ENCODE measurements at places on chromosomes 6 and 20.

GRCh38 chr6:113894712-113895674 is 37.8 kb downstream of the MARCKS start:
- DNase-seq: no peak

- no peak for DNase-seq
Measured at GRCh38 chr20:1920252-1920651, 25.0 kb downstream of the SIRPA start.

DNA sequence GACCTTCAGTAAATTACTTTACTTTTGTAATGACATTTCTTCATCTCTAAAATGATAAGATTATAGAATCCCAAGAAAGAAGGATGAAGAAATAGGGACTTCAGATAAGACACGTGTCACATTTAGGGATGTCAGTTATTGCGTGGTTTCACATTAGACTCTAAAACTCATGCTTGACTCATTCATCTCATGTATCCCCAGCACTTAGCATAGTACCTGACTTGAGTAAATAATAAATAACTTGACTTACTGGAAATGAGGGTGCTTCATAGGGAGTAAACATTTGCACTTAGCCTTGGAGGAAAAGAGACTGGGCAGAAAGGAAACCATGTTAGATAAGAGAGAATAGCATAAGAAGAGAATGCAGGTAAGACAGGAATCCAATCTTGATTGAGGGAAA is 37.2 kb downstream of the VTA1 start:
- no peak for DNase-seq

- no peak for DNase-seq
Measured at GRCh38 chr6:12578751-12579150, 137.8 kb upstream of the PHACTR1 start.

DNA sequence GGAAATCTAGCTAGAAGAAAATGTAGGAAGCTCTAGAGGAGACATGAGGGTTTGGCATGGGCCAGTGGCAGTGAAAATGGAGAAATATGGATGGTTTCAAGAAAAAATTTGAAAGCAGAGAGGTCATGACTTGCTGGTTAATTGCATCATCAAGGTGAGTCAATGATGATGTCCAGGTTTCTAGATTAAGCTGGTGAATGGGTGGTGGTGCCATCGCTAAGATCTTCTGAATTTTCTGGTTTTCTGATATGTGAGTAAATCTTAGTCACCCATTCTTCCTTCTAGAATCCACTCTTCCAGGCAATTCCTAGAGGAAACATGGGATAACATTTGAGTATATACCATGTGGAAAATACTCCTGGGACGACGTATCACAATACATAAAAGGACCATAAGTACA is 25.0 kb downstream of the SH3BGRL2 start:
- DNase-seq: no peak

- DNase-seq: no peak
Measured at GRCh38 chr6:27669624-27670301, 196.9 kb upstream of the ZNF184 start.

- no peak for DNase-seq
Measured at GRCh38 chr6:158322724-158323560, 10.7 kb downstream of the TULP4 start.

- no peak for DNase-seq
Measured at GRCh38 chr6:77263003-77263402, 200.3 kb downstream of the HTR1B start.

- DNase-seq: no peak
Measured at GRCh38 chr6:160951187-160952030, 40.2 kb upstream of the MAP3K4 start.

DNA sequence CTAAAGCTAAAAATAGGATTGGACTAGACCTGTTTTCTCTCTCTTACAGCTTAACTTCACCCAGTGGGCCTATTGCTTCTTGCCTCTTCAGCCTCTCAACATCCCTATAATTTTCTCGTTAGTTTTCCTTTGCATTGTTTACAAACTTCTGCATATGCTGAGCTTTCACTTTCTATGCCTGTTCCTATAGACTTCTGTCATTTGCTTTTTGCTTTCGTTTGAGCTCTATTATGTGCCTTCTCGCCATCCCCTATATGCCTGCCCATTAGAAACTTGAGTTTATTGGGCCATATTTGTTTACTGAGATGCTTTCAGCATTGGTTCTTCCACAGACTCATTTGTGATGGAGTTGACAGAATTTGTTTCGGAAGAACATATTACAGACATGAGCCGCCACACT is 40.9 kb downstream of the NCOA7 start:
- DNase-seq: no peak

DNA sequence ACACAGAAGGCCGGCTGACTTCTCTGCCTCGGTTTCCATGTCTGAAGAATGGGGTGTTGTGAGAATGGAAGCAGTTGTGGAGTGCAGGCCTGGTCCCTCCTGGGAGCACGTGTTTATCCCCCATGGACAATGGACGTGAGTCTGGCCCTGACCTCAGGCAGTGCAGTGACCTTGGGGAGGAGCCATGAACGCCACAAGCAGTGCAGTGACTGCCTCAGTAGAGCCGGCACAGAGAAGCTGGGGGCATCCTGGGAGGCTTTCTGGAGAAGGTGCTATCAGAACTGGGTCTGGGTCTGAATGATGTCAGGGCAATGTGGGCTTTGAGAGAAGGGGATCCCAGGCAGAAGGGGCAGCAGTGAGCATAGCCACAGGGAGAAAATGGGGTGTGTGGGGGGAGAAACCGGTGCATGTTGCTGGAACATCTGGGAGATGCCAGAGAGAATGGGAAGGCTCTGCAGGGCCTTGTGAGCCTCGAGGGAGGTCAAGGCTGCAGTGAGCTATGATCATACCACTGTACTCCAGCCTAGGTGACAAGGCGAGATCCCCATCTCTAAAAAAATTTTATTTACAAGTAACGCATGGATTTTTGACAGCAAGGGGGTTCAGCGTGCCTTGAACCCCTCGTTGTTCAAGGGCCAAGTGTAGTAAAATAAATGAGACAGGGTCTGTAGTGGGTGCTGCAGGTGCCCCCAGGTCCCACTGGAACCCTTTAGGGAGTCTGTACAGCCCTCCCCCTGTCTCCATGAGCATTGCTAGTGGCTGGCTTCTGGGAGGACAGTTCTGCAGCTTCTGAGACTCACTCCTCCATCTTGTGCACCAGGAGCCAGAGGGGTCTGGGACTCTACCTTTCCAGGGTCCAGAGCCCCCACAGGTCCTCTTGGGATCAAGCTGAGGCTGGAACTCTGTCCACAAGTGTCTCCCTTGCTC is 27.0 kb upstream of the ZBP1 start:
- no peak for DNase-seq

- peak; percentile 49 for DNase-seq
Measured at GRCh38 chr6:27518881-27519795, 46.2 kb upstream of the ZNF184 start.

GRCh38 chr20:5835871-5836270 is 85.7 kb downstream of the SHLD1 start:
- no peak for DNase-seq

- peak; percentile 49 for DNase-seq
Measured at GRCh38 chr6:163955756-163956155, 541.2 kb downstream of the QKI start.

DNA sequence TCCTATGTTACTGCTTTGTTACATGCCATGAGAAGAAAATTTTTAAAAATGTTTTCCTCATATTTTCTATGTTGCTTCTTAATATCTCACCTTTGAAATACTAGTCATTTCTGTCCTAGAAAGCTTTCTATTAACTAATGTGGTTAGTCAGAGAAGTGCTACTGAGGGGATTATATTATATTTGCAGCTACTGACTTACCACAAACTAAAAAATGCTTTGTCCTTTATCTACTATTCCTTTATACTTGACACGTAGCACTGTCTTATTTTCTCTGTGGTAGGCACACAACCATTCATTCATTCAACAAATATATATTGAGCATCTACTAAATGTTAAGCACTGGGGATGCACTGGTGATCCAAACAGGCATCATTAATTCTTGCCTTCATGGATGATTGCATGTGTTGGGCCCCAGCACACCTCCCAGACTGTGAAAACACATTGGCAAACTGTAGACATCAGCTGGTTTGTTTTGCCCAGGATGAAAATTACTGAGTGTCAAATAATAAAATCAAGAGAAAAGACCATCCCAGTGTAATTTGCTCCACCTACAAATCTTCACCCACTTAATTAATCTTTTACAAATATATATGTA is 10.7 kb upstream of the MLIP start:
- DNase-seq: no peak

- peak; percentile 91 for DNase-seq
Measured at GRCh38 chr20:297098-297924, at the start of gene ZCCHC3. ZCCHC3 (plus strand) TSS chr20:297570; CDS start chr20:297587, 17 bp downstream.

GRCh38 chr6:67558985-67559384 is 1076.1 kb upstream of the ADGRB3 start:
- no peak for DNase-seq

GRCh38 chr6:160742090-160742489 is 40.0 kb downstream of the PLG start:
- DNase-seq: no peak

- DNase-seq: no peak
Measured at GRCh38 chr6:44278774-44279697, 8.8 kb downstream of the TMEM151B start.

DNA sequence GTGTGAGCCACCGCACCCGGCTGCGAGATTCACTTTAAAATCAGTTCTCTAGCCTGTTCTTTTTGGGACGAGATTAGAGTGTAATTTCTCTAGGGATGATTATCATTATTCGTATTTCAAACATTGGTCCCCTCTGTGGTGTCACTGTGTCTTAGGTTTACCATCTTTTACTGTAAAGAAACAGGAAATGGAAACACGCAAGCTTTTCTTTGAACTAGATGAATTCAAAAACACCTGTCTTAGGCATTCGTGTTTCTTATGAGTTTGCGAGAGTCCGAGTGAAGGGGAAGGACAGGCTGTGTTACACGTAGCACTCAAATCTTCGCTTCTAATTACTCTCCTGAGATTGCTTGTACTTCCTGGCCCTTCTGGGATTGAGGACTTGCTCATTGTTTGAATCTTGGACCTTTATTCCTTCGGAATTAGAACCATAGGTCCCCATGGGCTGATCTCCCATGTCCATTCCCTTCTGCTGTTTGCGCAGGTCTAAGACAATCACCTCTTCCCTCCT is 61.6 kb downstream of the PHACTR2 start:
- no peak for DNase-seq

DNA sequence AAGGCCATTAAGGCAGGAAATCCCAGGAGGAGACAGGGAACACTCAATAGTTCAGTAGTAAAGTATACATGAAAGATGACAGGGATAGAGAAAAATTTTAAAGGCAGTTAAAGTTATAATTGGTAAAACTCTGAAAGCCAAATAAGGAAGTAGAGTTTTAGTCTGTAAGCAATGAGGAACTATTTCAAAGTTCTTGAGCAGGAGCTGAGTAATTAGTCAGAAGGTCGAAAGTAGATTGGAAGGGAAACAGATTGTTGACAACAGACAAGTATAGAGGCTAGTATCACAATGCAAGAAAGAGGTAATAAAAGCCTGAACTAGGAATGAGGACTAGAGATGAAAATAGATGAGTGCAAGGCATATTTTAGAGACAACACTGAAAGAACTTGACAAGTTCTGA is 150.3 kb downstream of the CDK19 start:
- DNase-seq: no peak

GRCh38 chr20:63312690-63313348 is 19.8 kb downstream of the COL20A1 start:
- no peak for DNase-seq

DNA sequence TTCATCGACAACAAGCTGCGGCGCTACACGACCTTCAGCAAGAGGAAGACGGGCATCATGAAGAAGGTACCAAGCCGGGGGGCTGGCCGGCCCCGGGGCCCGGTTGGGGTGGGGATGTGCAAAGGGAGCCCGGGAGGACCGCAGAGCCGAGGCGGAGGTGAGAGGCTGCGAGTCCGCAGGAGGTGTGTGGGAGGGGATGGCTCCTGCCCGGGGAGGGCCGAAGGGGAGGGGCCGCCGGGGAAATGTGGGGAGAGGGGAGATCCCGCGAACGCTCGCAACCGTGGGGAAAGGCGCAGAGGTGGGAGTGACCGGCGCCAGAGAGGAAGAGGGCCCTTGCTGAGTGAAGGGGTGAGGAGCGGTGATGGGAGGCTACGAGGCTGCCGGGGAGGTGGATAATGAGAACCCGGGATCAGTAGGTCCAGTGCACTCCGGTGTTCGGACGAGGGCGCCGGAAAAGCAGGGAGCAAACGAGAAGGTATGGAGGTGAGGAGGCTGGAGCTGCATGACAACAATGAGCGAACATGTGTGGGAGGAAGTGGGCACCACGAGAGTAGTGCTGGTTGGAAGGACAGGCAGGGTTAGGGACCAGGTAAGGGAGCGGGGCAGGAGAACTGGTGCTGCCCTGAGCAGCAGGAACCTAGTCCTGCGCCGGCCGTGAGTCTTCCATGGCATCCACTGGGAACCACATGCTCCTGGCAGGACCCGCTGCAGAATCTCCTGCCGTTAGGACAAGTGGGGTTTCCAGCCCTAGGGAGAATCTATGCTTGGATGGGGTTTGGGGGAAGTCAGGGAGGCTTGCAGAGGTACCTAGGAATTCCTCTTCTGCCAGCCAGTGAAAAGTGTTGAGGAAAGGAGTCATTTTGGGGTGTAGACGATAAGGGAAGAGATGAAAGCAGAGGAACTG is 1.3 kb downstream of the SRF start:
- DNase-seq: peak; percentile 59

DNA sequence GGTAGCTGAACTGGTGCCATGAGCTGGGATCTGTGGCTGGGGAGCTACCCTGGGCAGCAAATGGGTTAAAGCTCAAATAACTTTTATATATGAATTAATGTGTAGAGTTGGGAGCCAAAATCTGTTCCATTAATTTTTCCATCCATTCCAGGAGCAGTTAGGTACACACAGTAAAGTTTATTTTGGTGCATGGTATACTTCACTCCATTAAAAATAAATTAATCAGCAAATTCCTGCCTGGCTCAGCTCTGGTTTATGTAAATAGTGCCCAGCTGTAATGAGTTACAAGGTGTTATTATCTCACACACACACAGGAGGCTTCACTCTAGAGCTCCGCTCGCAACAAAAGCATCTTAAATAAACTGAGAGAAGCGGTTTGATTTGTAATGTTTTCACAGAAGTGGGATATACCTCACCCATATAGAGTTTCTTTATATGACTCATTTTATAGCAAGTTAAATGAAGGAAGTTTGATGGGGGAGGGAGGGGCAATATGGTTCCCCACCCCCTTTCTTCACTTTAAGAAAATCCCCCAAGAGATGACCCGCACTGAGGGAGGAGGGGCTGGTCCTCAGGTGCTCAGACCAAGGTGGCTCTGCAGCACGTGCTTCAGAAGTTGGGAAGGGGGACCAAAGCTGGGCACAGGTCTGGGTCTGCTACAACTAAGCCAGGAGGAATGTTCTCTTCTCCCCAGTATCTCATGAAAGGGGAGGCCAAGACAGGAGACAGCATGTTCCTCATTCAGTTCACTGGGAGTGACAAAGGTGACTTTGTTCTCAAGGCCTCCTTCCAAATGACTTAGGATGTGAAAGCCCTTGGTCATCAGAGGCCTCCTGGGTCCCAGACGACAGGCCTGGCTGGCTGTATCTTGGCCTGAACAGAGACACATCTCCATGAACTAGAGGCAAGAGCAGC is 10.5 kb upstream of the FAM83C start:
- DNase-seq: no peak

GRCh38 chr6:167266830-167267555 is 24.1 kb upstream of the UNC93A start:
- no peak for DNase-seq

- DNase-seq: no peak
Measured at GRCh38 chr6:167683028-167683862, 143.5 kb upstream of the AFDN start.

- DNase-seq: peak; percentile 28
Measured at GRCh38 chr6:104771258-104771832, 88.4 kb downstream of the HACE1 start.
